ENCODE measurements at places on chromosomes 12 and 14.

- DNase-seq: no peak
Observed at GRCh38 chr14:91406982-91407381, 10.6 kb downstream of the CCDC88C start.

DNA sequence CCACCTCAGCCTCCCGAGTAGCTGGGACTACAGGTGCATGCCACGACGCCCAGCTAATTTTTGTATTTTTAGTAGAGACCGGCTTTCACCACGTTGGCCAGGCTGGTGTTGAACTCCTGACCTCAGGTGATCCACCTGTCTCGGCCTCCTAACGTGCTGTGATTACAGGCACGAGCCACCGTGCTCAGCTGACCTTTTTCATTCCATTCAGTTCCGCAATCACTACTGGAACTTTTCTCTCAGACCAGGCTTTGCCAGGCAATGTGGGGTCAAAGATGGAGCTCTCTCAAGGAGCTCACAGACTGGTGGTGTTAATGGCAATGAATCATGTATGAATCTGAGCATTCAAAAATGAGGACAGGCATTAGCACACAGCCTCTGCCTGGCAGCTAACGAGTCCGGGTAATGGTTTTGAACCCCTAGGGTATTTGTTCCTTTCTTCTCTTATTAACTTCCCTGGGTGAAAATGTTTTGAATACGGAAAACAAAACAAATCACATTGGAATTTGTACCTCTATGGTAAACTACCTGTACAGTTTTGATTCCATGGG is 9.4 kb upstream of the TCHP start:
- DNase-seq: no peak

- peak; percentile 3 for DNase-seq
Observed at GRCh38 chr12:82781309-82781997, 94.7 kb downstream of the TMTC2 start.

GRCh38 chr12:74689929-74690328 is 152.3 kb downstream of the ATXN7L3B start:
- no peak for DNase-seq

GRCh38 chr14:22845821-22846625 is 9.6 kb downstream of the MMP14 start:
- DNase-seq: no peak

DNA sequence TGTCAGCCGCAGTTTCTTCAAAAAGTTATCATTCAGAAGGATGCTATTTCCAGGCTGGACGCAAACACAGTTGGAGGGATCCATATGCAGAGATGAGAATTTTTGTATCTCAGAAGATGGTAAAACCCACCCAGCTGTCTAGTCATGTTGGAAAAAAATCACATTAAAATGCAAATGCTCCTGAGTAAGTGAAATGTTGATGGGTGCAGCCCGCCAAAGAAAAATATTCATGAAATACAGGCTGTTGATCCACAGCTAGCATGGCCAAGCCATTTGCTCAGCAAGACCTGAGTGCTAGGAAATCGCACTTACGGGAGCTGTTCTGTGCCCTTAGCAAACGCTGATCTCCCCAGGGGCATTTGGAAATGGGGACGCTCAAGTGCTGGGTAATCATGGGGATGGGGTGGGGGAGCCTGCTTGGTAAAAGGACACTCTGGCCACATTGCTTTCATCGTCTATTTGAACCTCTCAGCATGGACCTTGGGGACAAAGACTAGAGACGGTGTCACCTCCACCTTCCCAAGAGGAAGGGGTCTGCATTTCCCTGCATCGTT is 25.7 kb downstream of the TUNAR start:
- DNase-seq: no peak

GRCh38 chr12:95624589-95624988 is 73.3 kb upstream of the USP44 start:
- DNase-seq: no peak

- peak; percentile 48 for DNase-seq
Observed at GRCh38 chr14:53152184-53152886, 788 bp downstream of the DDHD1 start.

DNA sequence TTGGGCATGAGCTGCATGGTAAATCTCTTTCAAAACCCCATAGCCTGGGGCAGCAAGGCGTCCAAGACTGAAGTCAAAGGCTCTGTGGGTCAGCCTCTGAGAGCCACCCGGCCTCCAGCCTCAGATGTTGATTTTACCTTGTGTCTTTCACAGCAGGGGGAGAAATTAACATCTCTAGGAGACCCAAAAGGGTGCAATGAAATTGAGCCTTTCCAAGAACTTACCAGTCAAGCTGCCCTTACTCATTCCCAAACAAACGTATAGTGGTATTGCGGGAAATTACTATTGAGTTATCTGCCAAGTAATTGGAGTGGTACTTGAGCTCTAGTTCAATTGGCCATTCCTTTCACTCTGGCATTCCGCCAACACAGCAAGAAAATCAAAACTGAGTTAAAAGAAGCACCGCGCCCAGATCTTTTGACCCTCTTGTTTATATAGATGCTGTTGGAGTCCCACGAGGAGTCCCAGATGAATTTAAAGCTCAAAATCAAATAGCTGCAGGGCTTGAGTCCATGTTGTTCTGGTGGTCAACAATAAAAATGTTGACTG is 380.7 kb upstream of the SYT1 start:
- no peak for DNase-seq

DNA sequence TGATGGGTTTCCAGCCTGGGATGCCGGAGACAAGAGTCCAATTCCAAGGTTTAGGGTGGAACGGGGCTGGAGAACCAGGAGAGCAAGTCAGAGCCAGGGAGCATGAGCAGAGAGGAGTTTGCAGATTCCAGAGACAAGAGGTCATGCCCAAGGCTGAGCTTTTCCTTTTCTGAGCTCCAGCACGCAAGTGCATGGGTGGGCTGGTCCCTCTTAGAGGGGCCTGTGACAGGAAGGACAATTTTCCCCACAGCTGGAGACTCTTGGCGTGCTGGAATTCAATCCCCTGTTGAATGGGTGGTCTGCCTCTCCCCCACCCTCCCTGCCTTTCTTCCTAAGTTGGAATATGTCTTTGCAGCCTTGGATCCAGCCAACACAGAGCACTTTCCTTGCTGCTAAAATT is 431.9 kb downstream of the BCL11B start:
- DNase-seq: no peak

- no peak for DNase-seq
Observed at GRCh38 chr12:107584563-107584962, 101.0 kb upstream of the PWP1 start.

GRCh38 chr12:54432815-54433164 is 13.7 kb upstream of the ITGA5 start:
- no peak for DNase-seq

- no peak for DNase-seq
Observed at GRCh38 chr12:112676507-112676906, 115.0 kb upstream of the RPH3A start.

GRCh38 chr12:49580572-49581535 is 12.9 kb upstream of the MCRS1 start:
- DNase-seq: peak; percentile 70

GRCh38 chr12:88388566-88389540 is 191.4 kb downstream of the KITLG start:
- DNase-seq: peak; percentile 51

- peak; percentile 85 for DNase-seq
Observed at GRCh38 chr14:75654127-75654732, 6.4 kb downstream of the ERG28 start.

DNA sequence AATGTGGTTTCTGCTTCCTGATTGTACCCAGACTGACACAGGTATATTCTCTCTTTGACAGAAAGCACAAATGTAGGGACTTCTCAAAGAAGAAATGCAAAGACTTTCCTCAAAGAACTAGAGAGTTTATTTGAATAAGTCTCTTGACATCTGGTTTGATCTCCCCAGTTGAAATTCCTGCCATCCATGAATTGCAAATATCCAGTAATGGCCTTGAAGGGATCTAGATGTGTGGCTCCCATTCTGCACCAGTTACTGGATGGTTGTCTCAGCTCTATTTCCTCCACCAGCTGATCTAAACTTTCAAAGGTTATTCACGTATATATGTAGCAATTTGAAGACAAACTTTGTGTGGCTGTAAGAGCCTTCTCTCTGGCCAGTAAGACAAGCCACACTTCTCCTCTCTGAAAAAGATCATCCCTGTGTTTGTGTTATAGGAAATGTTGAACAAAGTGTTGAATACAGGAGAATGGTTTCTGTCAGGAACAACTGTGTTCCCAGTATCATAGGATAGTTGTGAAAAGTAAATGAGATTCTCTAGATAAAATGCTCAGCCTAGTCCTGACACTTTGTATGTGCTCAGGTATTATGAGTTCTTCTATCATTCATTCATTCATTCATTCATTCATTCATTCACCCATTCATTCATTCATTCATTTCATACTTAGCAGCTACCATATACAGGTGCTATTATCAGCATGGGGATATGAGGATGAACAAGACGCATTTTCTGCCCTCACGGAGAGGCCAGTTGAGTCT is 22.7 kb upstream of the GPRC5A start:
- no peak for DNase-seq

DNA sequence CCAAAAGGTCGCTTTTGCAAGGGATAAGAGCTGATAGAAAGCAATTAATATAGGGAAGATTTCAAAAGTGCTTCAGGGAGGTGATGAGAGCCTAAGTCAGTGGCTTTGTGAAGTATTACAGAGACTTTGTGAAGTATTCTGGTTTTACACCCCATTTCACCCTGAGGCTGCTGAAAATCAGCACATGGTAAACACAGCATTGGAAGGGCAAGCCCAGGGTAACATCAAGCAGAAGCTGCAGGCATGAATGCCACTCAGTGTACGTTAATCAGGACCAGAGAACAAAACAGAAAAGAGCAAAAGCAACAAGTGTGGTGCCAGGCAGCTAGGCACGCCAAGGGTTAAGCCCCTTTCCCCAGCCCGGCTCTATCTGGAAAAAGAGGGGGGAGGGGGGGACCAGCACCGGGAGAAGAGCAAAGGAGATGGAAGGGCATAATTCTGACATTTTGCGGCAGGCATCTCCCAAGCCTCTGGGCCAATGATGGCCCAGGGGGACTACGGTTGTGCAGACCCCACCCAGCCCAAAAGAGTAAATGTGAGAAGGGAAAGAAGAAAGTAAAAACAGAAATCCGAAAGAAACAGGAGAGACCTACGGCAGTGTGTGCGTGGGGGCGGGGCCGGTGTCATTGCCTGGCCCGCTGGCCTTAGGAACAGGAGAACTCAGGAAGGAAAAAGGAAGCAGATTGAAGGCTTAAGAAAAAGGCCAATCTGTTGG is 58.9 kb downstream of the DHRS2 start:
- peak; percentile 58 for DNase-seq

GRCh38 chr14:89600950-89601826 is 184.2 kb upstream of the FOXN3 start:
- DNase-seq: no peak

- no peak for DNase-seq
Observed at GRCh38 chr14:39265033-39265432, 31.3 kb downstream of the MIA2 start.

DNA sequence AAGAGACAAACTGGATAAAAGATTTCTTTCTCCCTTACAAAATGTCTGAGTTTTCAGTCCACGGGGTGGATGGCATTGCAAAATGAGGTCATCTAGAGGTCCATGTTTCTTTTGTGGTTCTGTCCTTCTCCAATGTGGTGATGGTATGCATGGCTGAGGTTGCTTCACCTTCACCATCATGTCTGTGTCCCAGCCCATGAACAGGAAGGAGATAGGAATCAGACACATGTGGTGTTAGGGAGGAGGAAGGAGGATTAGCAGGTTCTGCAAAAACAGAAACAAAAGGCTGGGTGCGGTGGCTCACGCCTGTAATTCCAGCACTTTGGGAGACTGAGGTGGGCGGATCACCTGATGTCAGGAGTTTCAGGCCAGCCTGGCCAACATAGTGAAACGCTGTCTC is 11.0 kb upstream of the AEBP2 start:
- peak; percentile 95 for DNase-seq

- peak; percentile 81 for DNase-seq
Observed at GRCh38 chr12:103399986-103400385, 95.8 kb downstream of the C12orf42 start.

GRCh38 chr12:68501226-68501625 is 109.5 kb upstream of the RAP1B start:
- no peak for DNase-seq

- DNase-seq: no peak
Observed at GRCh38 chr12:77720258-77720657, 110.4 kb upstream of the NAV3 start.

DNA sequence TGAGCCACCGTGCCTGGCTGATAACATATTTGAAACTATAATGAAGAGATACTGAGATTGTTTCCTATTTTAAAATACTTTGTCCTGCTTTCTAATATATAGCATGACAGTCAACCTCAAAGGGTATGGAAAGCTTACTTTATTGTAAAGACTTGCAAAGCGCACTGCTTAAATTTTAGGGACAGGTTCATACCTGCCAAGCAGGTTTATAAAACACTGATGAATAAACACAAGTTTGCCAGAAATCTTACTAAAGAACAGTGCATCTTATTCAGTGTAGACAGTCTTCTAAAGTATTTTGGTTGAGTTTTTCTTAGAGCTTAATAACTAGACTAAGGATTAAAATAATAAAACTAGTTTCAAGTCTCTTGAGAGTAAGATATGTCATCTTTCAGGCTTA is 4.8 kb downstream of the C12orf71 start:
- DNase-seq: no peak

- peak; percentile 55 for DNase-seq
Observed at GRCh38 chr12:13101821-13102375, 1.6 kb downstream of the GSG1 start.

GRCh38 chr14:68634332-68634731 is 158.5 kb downstream of the ZFP36L1 start:
- DNase-seq: no peak

- DNase-seq: no peak
Observed at GRCh38 chr12:110750784-110751461, 8.2 kb upstream of the PPP1CC start.

- peak; percentile 75 for DNase-seq
Observed at GRCh38 chr14:67837011-67837624, 17.5 kb downstream of the RAD51B start.

- no peak for DNase-seq
Observed at GRCh38 chr12:123388951-123389559, 5.1 kb downstream of the KMT5A start.
